HepG2 (cell line): ENCODE measurements at places on chromosomes 2 and 18.

DNA sequence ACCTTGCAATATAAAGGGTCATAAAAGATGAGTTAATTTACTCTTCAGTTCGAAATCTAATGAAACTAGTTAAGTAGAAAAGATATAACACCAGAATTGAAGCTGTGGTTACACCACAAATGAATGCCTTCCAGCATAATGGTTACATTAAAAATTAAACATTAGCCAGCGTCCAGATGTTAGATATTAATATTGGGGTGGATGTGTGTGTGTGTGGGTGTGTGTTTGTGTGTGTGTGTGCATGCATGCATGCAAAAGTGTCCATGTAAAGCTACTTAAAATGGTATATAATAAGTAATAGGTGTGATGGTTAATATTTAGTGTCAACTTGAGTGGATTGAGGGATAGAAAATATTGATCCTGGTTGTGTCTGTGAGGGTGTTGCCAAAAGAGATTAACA is 170.4 kb upstream of the FN1 start:
- DNase-seq = no peak

DNA sequence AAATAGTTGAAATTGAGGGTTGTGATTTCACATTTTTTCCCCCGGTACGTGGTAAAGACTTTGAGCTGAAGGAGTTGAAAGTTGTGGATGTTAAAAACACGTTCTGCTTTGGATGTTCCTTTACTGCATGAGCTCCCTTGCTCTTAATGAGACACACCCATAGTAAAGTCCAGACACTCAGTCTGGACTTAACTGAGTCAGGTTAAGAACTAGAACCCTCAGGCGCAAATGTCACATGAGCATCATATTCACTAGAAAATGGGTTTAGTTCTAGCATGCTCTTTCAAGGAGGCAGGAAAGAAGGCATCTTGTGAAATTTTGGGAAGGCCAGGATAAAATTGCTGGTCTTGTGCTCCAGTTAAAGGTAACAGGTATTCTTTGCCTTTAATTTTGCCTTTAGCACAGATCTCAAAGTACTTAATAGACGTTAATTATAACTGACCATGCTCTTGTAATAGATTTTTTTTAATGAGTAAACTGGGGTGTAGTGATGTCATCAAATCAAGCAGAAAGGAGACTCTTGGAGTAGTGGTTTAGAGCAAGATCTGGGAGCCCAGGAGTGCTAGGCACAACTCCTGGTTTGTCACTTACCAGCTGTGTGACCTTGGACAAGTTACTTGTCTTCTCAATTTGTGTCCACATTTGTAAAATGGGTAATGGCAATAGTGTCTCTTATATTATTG is 20.6 kb downstream of the ITGA6 start:
- DNase-seq = no peak

DNA sequence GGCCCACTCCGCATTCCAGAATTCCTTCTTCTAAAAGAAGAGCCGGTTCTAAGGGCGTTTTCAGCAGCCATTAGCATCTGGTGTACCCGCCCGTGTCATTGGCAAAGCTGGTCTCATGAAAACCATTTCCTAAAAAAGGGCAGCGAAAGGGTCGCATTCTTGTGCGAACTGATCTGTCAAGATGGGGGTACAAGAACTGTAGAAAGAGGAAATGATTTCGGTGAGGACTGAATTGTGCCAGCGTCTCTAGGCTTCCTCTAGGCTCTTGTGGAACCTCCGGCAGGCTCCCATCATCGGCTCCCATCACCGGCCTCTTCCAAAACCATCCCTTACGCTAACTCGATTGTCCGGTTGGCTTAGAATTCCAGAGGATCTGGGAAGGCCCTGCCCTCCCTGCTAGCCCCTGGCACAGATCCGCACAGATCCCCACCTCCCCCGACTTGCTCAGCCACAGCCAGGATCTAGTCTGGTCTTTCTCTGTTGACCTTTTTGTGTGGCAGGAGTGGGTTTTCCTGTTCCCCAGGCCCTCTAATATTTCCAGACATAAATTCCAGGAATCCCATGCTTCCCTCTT is 1.3 kb downstream of the RAB31 start:
- no peak for DNase-seq

DNA sequence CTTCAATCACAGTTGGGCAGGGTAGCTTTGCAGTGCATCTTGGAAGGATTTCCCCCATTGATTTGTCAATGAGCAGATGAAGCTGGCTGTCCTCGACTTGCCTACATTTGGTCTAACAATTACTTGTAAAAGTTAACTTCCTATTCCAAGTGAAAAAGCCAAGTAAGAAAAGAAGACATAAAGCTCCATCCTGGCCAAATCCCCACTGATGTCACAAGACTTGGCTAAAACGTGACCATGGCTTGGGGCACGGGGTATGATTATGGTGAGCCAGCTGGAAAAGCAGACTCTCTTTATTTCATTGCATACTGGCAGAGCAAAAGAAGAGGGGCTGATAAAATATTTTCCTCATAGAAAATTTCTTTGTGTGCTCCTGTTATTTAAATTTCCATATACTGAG is 25.4 kb upstream of the PID1 start:
- DNase-seq = no peak

- DNase-seq = no peak
These were observed 123.0 kb downstream of the TTC27 start for GRCh38 chr2:32750880-32751279.

GRCh38 chr2:38465789-38466127 is 88.7 kb upstream of the ATL2 start:
- peak; percentile 75 for DNase-seq

GRCh38 chr18:56062931-56063330 is 474.9 kb upstream of the TCF4 start:
- DNase-seq = no peak

GRCh38 chr2:216885117-216885553 is 25.3 kb upstream of the TNP1 start:
- DNase-seq = no peak

GRCh38 chr2:215435280-215435869 is 493 bp downstream of the FN1 start:
- no peak for DNase-seq

- DNase-seq = no peak
These were observed 573.1 kb downstream of the TDRD15 start for GRCh38 chr2:21696900-21697299.

DNA sequence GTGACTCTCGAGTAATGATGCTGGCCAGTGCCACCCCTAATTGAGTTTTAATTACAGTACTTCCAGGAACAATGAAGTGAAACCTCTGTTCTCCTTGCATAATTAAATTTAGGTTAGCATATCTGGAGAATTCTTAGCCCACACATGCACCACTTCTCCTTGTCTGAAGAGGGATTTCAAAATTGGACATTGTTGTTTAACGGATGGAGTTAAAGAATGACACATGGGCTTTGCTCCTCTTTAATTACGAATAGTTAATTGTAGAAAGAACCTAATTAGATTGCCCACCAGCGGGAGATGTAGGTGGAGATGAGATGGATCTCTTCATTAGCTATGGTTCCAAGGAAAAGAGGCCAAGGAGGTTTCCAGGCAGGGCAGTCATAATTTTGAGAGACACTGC is 33.1 kb upstream of the EN1 start:
- DNase-seq = no peak

DNA sequence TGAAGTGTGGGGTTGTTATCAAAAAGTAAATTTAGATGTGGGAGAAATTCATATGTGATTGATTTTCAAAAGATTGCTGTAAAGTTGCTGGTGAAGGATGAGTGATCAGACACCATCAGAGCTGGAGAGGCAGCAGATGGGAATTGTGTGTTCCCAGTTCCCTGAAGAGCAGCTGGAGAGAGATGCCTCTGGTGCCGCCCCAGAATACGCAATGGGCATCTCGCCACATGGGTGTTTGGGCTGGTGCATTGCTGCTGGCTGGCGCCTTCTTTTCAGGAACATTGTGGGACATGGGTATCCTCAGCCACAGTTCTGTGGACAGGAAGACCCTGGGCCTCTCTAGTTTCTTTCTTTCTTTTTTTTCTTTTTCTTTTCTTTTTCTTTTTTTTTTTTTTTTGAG is 11.9 kb downstream of the ATG4B start:
- no peak for DNase-seq

GRCh38 chr2:217387776-217388387 is 528.0 kb upstream of the TNP1 start:
- DNase-seq = peak; percentile 41
